NCI-H69 (cell line): ENCODE measurements at places on chromosomes 16 and 17.
A peak's percentile ranks its signal among the peaks of the same experiment; 100 is the strongest.

GRCh38 chr17:81814748-81815645 lies 11.0 kb downstream of the GCGR start:
- DNase-seq, result peak; percentile 86

GRCh38 chr17:17420082-17420481 lies 56.7 kb upstream of the MED9 start:
- peak; percentile 17 for DNase-seq

DNA sequence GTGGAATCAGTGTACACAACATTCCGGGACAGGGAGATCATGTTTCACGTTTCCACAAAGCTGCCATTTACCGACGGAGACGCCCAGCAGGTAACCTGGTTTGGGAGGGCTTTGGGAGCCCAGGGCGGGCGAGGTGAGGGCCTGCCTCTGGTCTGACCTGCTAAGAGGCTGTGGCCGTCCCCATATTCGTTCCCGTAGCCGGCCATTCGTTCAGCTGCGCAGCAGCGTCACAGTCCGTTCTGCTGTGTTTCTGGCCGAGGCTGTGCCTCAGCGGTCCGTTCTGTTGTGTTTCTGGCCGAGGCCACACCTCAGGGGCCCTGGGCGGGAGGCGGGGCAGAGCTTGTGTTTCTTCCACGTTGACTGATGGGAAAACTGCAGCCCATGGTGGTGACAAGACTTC lies 68.0 kb downstream of the OR1D5 start:
- DNase-seq, result no peak

DNA sequence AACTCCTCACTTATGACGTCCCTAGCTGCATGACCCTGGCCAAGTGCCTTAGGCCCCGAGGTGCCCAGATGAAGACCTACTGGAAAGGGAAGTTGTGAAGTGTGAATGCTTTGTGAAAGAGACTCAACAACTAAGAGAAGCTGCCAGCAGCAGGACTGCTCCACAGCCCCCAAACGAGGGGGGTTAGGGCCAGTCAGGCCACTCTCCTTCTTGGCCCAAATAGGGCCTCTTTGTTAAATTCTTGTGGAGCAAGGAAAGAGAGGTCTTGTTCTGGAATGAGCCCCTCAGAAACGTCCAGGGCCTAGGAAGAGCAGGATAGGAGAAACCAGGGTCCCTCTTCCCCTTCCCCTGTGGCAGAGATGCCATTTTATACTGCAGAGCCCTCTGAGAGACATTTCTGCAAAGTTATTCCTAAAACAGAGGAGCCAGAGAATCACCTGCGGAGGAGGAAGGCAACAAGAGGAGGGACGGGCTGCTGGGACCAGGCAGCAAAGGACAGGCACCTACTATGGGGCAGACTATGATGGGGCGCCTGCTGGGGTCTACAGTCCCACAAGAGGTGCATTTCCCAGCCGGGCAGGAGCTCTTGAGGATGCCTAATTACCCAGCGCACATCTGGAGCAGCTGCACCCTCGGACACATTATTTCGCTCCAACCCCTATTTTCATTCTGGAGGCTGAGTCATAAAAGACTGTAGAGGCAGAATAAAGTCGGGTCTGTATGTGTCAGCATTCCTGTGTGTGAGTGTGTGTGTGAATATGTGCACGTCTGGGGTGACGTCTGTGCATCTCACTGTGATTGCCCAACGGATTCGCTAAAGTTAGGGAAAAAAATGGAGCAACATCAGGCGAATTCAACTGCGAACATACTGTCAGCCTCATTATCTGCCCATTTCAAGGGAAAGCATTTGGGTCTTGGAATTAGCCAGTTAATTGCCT lies 11.4 kb upstream of the HOXB9 start:
- no peak for DNase-seq

- no peak for DNase-seq
Measured at GRCh38 chr17:38329808-38330730, 13.7 kb downstream of the GPR179 start.
